ENCODE measurements at places on chromosomes 4 and X. TPM values are rescaled to one million over a fixed set of nuclear protein-coding genes. Genes with fewer than 3 reads are reported as not detected.

GRCh38 chrX:112164420-112164819 is 81.8 kb upstream of the TRPC5 start:
- H3K27me3 ChIP-seq = no peaks in the 10 kb centered on the region
- no peaks in the 10 kb centered on the region for H3K36me3 ChIP-seq
- H3K27ac ChIP-seq = no peak overlapping the region
- H3K4me1 ChIP-seq = no peaks in the 10 kb centered on the region
- no peak for DNase-seq

DNA sequence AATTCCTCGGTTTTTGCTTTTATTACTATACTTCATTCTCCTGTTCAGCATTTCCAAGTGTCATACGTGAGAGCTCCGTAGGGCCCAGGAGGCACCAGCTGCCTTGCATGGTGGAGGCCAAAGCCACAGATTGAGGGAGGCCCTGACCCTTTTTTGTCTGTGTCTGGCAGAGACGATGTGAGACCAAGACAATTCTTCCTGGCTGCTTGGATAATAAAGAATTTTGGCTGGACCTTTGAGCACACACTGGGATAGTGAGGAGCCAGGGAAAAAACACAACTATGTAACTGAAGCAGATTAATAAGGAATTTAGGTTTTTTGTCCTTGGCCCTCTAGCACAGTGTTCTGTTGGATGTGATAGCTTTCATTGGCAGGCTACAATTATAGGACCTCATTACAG is 161.0 kb downstream of the CPXCR1 start:
- H3K36me3 ChIP-seq = no peaks in the 10 kb centered on the region
- no peak for DNase-seq
- no peaks in the 10 kb centered on the region for H3K27me3 ChIP-seq
- H3K4me1 ChIP-seq = no peaks in the 10 kb centered on the region

DNA sequence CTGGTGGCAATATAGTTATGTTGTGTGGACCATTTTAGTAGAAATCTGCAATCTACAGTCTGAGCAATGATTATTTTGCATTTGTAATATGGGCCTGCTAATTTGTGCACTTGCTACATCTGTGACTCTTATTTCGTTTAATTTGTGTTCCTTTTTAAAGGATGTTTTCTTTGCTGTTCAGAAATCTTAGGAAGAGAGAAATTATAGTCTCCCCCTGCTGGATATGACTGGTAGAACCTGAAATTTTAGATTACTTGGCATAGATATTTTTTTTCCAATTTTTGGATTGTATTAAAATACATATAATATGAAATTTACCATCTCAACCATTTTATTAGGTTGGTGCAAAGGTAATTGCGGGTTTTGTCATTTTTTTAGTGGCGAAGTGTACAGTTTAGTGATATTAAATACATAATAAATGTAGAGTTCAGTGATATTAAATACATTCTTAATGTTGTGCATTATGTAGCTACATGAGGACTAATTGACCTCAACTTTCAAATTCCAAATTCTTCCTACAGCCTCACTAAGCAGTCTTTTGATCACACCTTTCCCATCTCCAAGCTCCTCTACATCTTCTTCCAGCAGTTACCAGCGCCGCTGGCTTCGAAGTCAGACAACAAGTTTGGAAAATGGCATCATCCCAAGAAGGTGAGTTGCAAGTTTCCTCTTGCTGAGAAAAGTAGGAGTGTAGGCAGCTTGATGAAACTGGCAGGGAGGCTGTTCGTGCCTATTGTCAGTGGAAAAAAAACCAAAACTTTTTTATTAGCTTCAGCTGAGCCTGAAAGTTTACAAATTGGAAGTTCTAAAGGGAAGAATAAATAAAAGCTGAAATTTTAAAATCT is 82.2 kb downstream of the FNIP2 start:
- no peaks in the 10 kb centered on the region for H3K27me3 ChIP-seq
- H3K4me1 ChIP-seq = no peaks in the 10 kb centered on the region
- H3K36me3 ChIP-seq = no peaks in the 10 kb centered on the region
- no peak for DNase-seq
- no peak overlapping the region for H3K4me3 ChIP-seq
- no peak overlapping the region for H3K27ac ChIP-seq

- H3K4me3 ChIP-seq = no peak overlapping the region
- H3K36me3 ChIP-seq = no peaks in the 10 kb centered on the region
- no peak for DNase-seq
- H3K27me3 ChIP-seq = no peaks in the 10 kb centered on the region
- H3K4me1 ChIP-seq = no peaks in the 10 kb centered on the region
Measured at GRCh38 chr4:13918110-13918509, 290.6 kb upstream of the BOD1L1 start.

DNA sequence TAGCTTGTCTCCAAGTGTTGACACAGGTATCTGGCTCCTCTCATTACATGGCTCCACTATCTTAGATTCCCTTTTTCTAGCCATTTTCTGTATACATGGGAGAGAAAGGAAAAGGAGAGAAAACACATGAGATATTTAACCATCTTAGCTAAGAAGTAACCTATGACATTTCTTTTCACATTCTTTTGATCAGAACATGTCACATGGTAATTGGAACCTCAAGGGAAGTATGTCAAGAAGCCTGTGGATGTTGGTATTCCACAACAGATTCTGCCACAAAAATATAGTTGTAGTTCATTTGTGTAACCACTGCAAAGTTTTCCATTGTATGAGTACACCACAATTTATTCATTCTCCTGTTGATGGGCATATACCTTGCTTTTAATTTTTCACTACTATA is 18.7 kb upstream of the GABRB1 start:
- no peaks in the 10 kb centered on the region for H3K36me3 ChIP-seq
- no peak for DNase-seq
- H3K27me3 ChIP-seq = no peaks in the 10 kb centered on the region
- no peak overlapping the region for H3K4me3 ChIP-seq

GRCh38 chr4:185031611-185032010 is 13.3 kb downstream of the HELT start:
- H3K27ac ChIP-seq = no peak overlapping the region
- DNase-seq = no peak
- no peaks in the 10 kb centered on the region for H3K27me3 ChIP-seq
- H3K36me3 ChIP-seq = no peaks in the 10 kb centered on the region
- H3K4me1 ChIP-seq = no peaks in the 10 kb centered on the region

GRCh38 chrX:46381630-46382029 is 163.6 kb downstream of the ZNF674 start:
- no peaks in the 10 kb centered on the region for H3K27me3 ChIP-seq
- H3K27ac ChIP-seq = no peak overlapping the region
- DNase-seq = no peak
- H3K4me3 ChIP-seq = no peak overlapping the region

- no peaks in the 10 kb centered on the region for H3K4me1 ChIP-seq
- no peak overlapping the region for H3K27ac ChIP-seq
- no peaks in the 10 kb centered on the region for H3K36me3 ChIP-seq
- no peak overlapping the region for H3K4me3 ChIP-seq
Measured at GRCh38 chr4:22454955-22455354, 60.9 kb downstream of the ADGRA3 start.

DNA sequence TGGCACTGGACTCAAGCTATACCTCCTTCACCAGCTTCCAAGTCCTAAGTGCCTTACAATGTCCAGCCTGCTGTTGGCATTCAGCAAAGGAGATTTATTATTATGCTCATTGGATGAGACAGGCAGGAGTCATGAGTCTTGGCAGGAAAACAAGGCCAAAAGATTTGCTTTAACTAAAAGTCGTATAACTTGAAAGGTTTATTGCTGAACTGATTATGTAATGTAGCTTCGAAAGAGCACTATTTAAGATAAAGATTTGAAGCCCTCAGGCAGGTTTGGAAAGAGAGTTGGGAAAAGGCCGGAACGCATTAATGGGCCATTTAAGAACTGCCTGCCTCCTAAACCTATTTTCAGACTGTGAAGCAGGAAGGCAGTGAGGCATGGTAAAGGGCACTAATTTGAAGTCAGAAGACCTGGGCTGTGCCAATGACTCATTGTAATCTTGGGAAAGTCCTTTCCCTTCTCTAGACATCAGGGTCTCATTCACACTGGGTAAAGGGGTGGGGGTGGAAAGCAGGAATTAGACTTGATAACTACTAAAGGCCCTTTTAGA is 280.5 kb upstream of the EDA2R start:
- no peaks in the 10 kb centered on the region for H3K27me3 ChIP-seq
- no peaks in the 10 kb centered on the region for H3K4me1 ChIP-seq
- H3K36me3 ChIP-seq = no peaks in the 10 kb centered on the region
- no peak overlapping the region for H3K27ac ChIP-seq
- H3K4me3 ChIP-seq = no peak overlapping the region

ITM2A gene
- 0.49 TPM for total RNA-seq

GLOD5 gene
- total RNA-seq = not detected
